ENCODE measurements at places on chromosomes 5 and 9.

- no peak for DNase-seq
These were observed 236.2 kb upstream of the RASEF start for GRCh38 chr9:83299094-83299493.

DNA sequence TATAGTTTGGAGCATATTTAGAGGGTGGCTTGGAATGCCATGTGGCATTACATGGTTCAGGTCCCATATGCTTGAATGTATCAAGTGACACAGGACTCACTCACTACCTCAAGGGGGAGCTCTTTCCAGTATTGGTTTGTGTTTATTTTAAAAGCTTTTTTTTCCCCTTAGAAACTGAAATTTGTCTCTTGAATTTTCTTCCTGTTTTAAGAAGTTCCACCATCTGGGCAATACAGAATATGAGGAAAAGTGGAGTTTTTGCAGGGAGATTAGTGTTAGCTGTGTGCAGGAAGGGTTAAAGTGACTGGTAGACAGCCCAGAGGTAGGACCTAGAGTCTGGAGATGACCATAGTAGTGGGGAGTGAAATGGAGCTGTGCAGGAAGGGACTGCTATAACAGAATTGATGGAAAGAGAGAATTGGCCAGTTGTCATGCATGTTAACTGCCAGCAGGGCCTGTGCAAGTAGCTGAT lies 36.6 kb downstream of the CTNNA1 start:
- DNase-seq: no peak

DNA sequence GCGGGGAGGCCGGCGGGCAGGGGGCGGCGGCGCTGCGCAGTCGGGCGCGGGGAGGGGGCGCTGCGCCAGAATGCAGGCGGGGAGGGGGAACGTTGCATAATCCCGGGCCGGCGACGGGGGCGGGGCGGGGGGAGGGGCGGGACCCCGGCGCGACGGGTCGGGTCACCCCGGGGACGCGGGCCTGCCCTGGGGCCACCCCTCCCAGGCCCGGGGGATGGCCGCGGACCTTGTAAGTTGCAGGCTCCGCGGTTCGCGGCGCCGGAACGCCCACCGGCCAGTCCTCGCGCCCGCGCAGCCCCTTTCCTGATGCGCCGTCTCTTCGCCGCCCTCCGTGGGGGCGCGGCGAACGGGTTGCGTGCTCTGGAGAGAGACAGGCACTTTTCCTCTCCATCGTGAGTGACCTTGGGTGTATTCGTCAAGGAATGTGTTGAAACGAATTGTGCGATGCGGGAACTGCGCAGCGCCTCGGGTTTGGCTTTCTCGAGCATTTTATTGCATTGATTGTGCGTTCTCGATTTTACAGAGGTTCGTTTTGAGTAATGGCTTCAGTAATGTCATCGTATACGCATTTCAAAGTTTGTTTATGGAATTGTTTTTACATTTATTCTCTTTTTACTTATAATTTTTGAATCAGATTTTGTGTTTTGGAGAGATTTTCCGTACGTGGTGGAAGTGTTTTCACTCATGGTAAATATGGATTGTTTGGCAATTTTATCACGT lies 802 bp downstream of the SPIN1 start:
- DNase-seq: peak; percentile 27

GRCh38 chr5:134995850-134996402 lies 28.2 kb downstream of the CATSPER3 start:
- DNase-seq: no peak

DNA sequence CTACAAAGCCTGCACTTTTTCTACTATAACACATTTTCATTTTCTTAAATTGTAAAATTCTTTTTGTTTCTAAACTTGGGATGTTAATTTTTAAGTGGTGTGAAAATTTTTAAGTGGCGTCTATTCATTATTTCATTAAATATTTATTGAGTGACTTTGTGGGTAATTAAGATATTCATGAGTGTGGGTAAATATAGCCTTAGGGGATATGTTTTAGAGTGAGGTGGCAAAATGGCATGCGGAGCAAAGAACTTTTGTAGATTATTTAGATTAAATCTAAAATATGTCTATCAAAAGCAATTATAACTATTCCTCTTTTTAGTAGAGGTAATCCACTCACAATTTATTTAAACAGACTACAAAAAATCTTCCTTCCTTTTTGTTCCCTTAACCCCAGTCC lies 188.4 kb downstream of the PCSK1 start:
- no peak for DNase-seq

DNA sequence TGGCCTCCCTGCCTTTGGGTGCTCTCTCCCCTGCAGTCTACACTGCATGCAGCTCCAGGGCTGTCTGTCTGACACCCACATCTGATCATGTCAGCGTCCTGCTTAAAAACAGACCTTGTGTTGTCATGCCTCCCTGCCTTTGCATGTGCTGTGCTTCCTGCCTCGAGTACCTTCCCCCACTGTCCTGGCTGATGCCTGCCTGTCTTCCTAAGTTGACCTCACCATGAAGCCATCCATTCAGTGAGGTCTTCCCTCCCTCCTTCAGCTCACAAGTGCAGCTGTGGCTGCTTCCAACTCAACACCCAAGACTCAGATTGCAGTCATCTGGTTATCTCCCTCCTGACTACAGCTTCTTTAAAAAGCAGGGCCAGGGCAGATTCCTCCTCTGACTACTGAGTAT lies 5.5 kb downstream of the ANGPTL2 start:
- DNase-seq: no peak

DNA sequence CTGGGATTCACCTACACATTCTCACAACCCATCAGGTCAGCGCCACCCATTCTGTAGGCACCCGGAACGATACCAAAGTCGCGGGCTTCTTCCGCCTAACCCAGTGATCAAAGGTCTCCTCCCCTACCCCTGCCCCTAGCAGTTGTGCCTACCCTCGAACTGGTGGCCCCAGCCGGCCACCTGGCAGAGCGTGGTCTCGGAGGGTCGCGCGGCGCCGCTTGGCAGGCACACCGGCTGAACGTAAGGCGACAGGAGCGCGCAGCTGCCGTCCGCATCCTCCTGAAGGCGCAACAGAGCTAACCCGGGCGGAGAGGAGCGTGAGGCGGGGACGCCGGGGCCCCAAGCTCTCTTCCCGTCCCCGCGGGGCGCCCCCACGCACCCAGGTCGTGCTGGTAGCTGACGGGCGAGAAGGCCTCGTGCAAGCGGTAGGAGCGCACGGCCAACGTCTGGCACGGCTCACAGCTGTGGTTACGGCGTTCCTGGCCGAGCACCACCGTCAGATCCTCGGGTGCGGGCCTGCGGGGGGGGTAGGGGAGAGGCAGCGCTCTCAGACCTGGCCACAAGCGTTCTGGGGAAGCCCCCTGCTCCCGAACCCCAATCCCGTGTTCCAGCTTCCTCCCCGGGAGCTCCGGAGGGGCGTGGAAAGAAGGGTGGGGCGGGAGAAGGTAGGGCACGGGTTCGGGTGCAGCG lies 2.8 kb upstream of the PFN3 start:
- no peak for DNase-seq

DNA sequence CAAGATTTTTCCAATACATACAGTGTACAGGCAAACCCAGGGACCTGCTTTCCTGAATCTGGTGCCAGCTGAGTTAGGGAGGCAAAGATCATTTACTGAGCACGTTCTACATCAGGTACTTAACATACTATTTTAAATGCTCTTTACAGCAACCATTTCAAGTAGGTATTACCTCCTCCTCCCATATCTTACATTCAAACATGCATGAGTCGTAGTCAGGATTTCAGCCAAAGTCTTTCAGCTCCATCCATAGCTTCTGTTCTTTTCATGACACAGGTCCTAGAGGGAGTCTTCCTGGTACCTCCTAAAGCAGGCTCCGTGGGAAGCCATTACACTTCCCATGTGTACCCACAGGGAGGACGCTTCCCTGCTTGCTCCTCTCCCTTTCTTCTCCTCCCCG lies 11.7 kb downstream of the KCNV2 start:
- no peak for DNase-seq

- no peak for DNase-seq
These were observed 21.8 kb downstream of the CTNNAL1 start for GRCh38 chr9:108991479-108991878.

DNA sequence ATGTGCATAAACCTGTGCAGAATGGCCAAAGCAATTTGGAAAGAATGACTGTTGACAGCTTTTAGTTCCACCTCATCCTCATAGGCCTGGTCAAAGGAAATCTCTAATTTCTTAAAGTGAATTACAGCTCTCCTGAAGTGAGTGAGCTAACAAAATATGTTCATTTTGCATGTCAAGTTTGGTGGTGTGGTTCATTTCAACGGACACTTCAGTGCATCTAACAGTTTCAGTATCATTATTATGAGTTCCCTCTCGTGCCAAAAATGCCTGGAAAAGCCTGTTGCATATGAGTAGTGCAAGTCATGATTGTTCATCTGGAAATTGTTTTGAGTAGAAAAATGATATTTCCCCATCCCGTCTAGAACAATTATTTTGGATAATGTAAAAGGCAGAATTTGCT lies 53.2 kb upstream of the HMHB1 start:
- no peak for DNase-seq

- DNase-seq: no peak
These were observed 40.1 kb downstream of the EFCAB9 start for GRCh38 chr5:172234031-172234430.

- peak; percentile 27 for DNase-seq
These were observed 13.4 kb downstream of the OXCT1 start for GRCh38 chr5:41856644-41857491.

- no peak for DNase-seq
These were observed 29.4 kb downstream of the WWC1 start for GRCh38 chr5:168320805-168321204.

DNA sequence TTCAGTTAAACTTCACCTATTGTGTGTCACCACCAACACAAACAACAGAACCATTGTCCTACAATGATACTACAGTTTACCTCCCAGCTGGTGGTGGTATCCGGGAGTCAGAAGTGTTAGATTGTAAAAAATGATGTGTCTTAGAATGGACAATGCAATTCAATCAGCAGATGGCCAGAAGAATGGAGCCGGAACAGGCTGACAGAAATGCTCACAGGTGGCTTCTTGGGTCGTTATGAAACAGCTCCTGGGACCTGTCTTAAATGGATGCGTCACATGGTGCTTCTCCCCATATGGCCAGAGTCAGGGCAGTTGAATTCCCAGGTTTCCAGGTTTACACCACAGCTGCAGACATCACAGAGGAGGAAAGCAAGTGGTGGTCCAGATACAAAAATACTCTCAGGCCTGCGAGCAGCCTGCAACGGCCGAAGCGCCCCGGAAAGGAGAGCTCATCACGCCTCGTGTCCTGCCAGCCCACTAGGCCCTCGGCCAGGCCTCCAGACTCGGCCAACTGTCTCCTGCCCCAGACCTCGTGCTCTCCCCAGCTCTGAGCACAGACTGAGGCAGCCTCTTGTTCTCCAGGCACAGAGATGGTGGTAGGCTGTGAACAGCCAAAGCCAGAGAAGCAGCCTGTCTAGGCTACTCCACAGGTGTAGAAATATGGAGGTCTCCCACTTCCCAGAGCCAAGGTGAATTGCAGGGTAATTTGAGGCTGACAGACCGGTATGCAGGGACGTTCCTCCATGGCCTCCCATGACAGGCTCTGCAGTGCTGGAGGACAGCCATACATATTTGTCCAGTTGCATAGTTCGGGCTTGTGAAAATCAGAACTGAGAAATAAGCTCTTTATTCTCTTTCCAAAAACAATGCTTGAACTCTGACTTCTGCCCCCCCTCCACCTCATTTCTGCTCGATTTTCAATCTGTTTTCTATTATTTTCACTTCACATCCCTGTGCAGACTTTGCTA lies 98.5 kb upstream of the SPATA31C2 start:
- no peak for DNase-seq

DNA sequence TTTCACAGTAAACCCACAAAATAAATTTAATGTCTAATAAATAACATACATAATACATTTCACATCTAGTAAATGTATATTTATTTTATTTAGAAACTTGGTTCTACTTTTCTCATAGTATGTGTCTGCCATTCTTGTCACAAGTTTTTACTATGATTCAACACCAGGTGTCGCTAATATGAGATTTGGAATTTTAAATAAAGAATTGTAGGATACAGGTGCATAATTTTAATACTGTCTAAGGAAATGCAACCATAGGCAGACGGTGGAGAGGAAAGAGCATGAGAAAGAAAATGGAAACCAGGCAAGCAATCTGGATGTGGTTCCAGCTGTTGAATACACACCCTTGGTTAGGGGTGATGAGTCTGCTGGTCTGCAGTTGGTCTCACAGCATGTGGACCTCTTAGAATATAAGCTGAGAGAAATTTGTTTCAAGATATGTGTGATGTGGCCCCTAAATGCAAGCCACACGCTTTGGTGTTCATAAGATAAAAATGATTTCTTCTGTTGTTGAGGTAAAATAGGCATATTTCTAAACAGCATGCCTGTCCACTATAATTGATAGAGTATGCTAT lies 114.7 kb upstream of the TXNDC8 start:
- no peak for DNase-seq

DNA sequence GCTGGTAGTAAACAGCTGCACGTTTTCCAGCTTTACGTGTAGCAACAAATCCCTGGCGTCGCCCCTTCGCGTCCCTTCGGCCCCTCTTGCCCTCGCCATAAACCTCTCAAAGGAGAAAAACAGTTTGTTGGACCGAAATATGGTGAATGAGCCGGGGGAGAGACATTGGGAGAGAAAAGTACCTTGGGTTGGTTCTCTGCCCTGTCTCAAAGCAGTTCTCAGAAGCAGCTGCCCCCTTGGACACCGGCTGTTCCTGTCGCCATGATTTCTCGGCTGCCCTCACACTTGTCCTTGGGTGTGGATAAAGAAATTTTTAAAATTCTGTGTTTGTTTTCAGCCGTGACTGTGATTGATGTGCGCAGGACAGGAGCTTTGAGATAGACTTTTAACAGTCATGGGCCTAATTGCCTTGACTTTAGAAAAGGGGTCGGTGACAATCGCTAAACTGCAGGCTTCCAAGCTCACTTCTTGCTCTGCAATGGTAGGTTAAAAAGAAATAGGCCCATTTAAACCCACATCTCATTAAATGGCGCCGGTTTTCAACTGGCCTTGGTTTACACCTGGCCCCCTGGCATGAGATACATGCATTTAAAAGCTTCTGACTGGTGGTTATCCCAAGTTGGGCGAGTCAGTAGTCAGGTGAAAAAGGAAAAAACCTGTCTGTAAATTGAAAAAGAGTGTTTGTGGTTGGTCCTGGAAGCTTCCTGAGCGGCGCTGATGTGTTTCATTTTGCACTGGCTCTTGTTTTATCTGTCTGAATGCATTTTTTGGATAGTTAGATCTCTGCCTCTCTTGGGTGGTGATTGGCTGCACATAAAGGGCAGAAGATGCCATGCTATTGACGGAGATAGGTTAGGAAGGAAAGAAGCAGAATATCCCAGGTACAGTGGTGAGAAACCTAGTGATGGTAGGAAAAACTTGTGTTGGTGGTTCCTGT lies 983 bp downstream of the RCL1 start:
- DNase-seq: no peak
